ENCODE measurements at places on chromosomes 2 and 18. TPM values are rescaled to one million over a fixed set of nuclear protein-coding genes. Genes with fewer than 3 reads are reported as not detected.

DNA sequence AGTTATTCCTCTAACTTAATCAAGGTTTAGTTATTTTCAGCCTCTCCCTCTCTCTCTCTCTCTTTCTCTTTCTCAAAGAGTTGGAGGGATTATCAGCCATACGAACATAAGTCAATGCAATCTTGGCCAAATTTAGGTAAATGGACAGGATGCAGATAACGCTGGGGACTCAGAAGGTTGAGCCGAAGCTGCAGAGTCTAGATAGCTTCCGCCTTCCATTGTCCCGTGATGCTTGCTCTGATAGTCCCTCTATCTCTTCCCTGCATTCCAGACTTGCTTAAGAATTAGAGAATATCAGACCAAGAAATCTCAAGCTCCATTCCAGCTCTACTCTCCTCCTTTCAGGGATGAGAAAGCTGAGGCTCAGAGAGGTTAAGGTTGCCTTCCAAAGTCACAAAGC lies 502.8 kb upstream of the TNP1 start:
- no peaks in the 10 kb centered on the region for H3K27me3 ChIP-seq
- peaks cover 11% of the 10 kb centered on the region for H3K4me1 ChIP-seq
- H3K27ac ChIP-seq, result peak overlapping the region; percentile 87
- DNase-seq, result no peak
- H3K4me3 ChIP-seq, result no peak overlapping the region
- H3K36me3 ChIP-seq, result no peaks in the 10 kb centered on the region

Gene PSMA8
- total RNA-seq, result not detected

DNA sequence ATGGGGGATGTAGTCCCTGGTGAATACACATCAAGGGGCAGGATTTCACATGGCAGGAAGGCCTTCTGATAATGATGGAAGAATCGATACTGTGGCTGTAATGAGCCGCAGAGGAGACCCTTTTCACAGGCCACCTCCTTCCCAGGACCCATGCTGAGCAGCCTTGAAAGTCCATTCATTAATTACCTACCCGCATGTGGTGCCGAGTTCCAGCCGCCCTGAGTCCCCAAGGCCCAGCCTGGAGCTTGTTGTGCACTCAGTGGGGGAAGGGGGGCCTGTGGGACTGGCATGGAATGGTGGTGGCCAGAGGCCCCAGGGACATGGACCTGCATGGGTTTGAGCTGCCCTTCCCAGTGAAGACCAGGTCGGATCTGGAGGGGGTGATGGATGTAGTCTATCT lies 25.5 kb downstream of the ASB18 start:
- H3K4me3 ChIP-seq, result no peak overlapping the region
- DNase-seq, result no peak
- H3K36me3 ChIP-seq, result no peaks in the 10 kb centered on the region
- no peak overlapping the region for H3K27ac ChIP-seq
- peaks cover 27% of the 10 kb centered on the region for H3K27me3 ChIP-seq

Gene RNF152
- total RNA-seq, result 23.8 TPM

Gene ABCB11
- total RNA-seq, result not detected

DNA sequence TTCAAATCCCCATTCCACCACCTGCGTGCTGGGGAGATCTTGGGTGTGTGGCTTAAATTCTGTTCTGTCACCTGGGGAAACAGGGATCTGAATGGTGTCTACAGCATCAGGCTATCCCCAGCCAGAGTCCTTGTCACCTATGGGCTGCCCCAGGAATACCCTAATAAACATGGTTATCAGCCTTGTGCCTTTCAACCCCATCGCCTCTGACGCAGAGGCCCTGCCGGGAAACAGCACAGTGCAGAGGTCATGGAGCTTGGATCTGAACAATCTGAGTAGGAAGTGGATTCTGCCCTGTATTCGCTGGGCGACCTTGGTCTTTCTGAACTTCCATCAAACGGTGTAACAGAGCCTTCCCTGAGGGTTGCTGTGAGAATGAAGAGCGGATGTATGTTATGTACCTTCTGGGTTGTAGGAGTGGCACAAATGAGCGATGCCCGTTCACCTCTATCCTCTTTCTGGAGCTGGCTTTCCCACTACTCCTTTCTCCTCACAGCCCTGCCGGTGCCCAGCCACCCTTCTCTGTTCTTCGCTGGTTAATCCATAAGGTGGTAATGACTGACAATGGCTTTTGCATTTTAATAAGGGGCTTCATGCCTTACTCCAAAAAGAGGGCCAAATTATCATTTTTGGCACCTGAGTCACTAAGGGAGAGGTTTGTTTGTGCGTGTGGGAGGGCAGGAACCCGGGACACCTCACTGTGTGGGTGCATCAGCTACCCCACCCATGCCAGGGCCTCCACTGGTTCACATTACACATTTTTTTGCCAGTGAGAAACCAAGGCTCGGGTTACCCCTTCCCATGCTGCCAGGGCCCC lies 256.5 kb downstream of the MYCN start:
- no peak for DNase-seq
- H3K4me1 ChIP-seq, result no peaks in the 10 kb centered on the region
- no peaks in the 10 kb centered on the region for H3K27me3 ChIP-seq

GRCh38 chr2:137857881-137858280 lies 106.4 kb upstream of the HNMT start:
- H3K27ac ChIP-seq, result no peak overlapping the region
- no peaks in the 10 kb centered on the region for H3K36me3 ChIP-seq
- no peaks in the 10 kb centered on the region for H3K27me3 ChIP-seq
- H3K4me1 ChIP-seq, result no peaks in the 10 kb centered on the region

DNA sequence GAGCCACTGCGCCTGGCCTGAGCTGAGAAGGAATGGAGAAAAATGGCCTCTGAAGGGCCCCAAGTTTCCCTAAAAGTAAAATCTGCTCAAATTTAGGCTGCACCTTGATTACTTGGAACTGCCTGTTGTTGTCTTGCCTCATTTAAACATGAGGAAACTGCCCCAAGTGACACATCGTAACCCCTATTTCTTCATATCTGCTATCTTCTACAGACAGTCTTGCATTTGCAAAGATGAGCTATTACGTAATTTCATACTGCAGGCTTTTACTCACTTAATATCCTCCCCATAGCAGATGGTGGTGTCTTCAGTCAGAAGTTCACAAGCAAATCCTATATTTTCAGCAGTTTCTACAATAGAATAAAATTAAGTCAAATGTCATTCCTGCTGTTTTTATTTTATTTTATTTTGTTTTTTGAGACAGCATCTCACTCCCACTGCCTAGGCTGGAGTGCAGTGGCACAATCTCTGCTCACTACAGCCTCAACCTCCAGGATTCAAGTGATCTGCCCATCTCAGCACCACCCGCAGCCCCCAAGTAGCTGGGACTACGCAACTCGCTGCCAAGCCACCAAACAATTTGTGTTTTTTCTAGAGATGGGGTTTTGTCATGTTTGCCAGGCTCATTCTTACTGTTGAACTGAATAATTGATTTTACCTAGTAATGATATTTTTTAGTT lies 45.3 kb upstream of the NARS1 start:
- peak overlapping the region; percentile 54 for H3K27ac ChIP-seq
- DNase-seq, result peak; percentile 41
- no peak overlapping the region for H3K4me3 ChIP-seq
- no peaks in the 10 kb centered on the region for H3K36me3 ChIP-seq
- H3K4me1 ChIP-seq, result no peaks in the 10 kb centered on the region

Gene SERPINB7
- total RNA-seq, result not detected

GRCh38 chr2:71474116-71474743 lies 20.9 kb downstream of the DYSF start:
- no peaks in the 10 kb centered on the region for H3K36me3 ChIP-seq
- no peak overlapping the region for H3K4me3 ChIP-seq
- no peak for DNase-seq
- H3K4me1 ChIP-seq, result no peaks in the 10 kb centered on the region
- no peaks in the 10 kb centered on the region for H3K27me3 ChIP-seq

Gene ABCG5
- total RNA-seq, result not detected

- no peak overlapping the region for H3K27ac ChIP-seq
- H3K36me3 ChIP-seq, result no peaks in the 10 kb centered on the region
- DNase-seq, result no peak
- H3K27me3 ChIP-seq, result no peaks in the 10 kb centered on the region
- H3K4me3 ChIP-seq, result no peak overlapping the region
These were observed 70.3 kb upstream of the CCDC85A start for GRCh38 chr2:56113382-56113975.
